ENCODE measurements at places on chromosomes 4 and X.

DNA sequence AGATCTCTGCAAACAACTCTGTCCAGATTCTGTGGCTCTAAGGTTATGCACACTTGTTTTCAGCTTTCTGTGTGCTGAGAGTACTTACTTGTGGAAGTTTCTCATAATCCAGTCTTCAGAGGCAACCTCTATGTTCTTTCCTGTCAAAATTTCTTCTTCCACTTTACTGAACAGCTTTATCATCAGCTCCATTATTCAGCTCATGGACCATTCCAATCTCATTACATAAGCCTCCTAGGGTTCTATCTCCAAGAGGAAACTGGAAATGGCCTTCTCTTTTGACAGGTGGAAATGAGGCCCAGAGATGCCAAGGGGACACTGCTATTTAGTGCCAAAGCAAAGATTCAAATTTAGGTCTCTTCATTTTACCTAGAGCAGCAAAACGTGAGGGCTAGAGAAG is 61.3 kb downstream of the CHRDL1 start:
- no peak for DNase-seq

DNA sequence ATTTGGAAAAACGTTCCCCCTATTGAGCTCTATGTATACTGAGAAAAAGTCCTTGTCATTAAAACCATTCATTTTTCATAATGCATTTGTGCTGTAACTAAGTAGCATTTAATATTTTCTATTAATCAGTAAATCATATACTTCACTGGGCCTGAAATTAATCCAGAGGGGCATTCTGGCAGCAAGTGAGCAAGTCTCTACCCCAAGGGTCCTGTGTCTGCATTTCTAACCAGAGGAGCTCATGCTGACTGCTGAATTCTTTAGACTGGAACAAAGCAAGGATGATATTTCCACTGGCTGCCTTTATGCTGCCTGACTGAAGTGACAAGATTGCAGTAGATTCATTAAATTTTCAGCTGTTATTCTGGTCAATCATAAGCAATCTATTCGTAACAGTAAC is 246.5 kb downstream of the SLITRK2 start:
- DNase-seq = no peak

GRCh38 chr4:48556268-48556667 is 66.2 kb downstream of the ZAR1 start:
- DNase-seq = no peak

DNA sequence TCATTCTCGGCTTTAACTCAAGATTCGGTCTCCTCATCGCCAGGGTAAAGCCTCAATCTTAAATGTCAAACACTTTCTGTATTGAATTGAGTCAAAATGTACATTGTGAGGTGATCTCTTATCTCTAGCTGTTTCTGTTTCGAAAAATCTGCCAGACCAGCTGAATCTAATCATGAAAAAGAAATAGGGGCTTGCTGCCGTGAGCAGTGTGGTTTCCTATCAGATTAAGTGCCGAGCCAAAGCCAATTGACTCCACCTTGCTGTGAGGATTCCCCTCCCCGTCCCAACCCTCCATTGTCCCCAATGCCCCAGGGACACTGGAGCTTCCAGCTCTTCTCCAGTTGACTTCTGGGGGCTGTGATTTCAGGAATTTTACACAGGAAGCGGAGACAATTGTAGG is 12.5 kb upstream of the CRLF2 start:
- DNase-seq = no peak

DNA sequence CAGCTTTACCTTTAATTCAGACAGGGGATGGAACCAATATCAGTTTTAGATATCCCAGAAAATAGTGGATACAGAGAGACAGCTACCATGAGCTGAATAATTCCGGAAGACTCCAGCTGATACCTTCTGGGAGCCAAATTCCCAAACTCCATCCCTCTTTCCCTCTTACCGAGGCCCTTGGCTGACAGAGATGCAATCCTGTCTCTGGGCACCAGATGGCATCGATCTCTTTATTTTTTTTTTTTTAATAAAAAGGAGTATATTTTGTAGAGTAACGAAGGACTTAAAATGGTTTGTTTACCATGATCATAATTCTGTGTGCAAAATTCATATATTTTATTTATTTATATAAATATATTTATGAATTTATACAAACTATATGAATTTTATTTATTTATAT is 31.0 kb downstream of the RAB40A start:
- peak; percentile 41 for DNase-seq

- no peak for DNase-seq
Measured at GRCh38 chr4:152992027-152992426, 55.9 kb downstream of the FHDC1 start.

- no peak for DNase-seq
Measured at GRCh38 chrX:33831211-33831610, 300.9 kb downstream of the FAM47A start.

GRCh38 chr4:83013902-83014301 is 3.3 kb upstream of the LIN54 start:
- no peak for DNase-seq

- DNase-seq = peak; percentile 42
Measured at GRCh38 chr4:10582059-10582686, 102.4 kb downstream of the CLNK start.

DNA sequence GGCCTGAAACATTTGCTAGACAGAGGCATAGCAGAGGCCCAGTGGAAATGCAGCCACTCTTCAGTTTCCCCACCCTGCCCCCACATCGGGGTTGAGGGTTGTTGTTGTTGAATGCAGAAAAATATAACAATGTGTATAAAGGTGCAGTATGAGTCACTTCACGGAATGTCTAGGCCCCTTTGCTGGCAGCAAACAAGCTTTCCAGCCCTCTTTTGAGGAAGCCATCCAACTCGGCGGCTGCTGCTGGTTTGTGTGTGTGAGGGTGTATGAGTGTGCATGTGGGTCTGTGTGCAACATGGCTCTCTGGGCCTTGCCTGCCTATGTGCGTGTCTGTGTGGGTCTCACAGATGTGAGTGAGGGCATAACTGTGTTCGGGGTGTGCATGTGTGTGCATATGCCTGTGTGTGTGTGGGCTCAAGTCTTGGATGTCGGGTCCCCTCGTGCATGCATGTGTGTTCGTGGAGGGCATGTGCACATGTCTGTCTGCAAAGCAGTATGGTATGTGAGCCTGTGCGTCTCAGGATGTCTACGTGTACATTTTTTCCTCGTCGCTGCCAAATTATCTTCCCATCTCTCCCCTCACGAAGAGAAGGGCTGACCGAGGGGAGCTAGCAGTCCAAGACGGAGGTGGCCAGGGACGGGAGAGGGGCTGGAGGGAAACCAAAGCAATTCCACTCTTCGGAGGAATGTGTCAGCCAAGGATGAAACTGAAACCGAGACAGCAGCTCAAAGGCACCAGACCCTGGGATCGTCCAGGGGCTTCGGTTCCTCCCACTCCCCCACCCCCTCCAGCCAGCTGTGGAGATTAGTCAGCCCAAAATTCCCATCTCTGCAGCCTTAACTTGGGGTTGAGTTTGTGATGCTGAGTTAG is 8.4 kb upstream of the ELF4 start:
- peak; percentile 57 for DNase-seq

- DNase-seq = peak; percentile 50
Measured at GRCh38 chr4:23717528-23718248, 172.2 kb downstream of the PPARGC1A start.

DNA sequence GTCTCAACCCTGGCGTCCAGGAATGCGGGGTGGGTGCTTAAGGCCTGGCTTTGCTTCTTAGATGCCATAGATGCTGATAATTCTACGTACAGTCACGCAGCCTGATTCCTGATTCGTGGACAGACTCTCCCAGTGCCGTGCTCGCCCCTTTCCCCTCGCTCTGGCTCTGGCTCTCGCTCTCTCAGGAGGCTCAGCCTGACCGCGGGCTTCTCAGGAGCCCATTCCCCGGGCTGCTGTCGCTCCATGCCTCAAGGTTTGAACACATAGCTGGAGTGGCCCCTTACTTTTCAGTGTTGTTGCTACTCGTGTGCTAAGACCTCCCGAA is 59.2 kb upstream of the ZC4H2 start:
- peak; percentile 60 for DNase-seq
